ENCODE measurements at places on chromosomes 11 and 22.

DNA sequence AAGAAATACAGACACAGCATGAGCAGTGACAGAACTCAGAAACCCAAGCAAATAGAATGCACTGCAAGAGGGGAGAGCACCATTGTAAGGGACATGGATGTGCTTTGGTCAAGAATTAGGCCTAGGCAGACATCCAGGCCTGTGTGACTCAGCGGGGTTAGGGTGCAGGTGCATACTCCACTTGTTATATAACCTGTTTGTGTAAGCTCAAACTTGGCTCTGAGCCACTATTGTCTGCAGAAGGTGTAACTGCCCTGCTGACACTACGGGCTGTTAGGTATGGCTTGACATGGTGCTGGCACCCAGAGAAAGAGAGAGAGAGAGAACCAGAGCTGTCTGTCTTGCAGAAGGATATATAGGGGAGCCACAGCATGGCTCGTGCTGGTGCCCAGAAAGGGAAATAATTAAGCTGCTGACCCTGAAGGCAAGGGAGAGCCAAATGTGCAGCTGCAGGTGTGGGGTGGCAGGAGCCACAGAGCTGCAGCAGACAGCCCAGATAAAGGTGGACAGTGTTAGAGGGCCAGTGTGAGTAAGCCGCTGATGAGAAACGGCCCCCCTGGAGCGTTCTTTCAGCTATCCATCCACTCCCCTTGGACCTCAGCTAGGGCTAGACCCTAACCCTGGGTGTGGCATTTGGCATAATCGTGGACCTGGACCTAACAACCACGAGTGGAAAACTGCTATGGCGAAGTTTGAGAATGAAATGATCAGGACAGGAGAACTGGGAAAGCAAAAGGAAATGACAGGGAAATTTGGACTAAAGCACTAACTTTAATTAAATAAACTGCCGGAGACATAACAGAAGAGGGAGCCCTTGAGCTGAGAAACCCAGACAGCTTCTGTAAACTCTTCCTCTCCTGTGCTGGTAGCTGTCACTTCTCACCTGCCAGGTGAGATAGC lies 253.0 kb upstream of the CCDC179 start:
- DNase-seq, result no peak

DNA sequence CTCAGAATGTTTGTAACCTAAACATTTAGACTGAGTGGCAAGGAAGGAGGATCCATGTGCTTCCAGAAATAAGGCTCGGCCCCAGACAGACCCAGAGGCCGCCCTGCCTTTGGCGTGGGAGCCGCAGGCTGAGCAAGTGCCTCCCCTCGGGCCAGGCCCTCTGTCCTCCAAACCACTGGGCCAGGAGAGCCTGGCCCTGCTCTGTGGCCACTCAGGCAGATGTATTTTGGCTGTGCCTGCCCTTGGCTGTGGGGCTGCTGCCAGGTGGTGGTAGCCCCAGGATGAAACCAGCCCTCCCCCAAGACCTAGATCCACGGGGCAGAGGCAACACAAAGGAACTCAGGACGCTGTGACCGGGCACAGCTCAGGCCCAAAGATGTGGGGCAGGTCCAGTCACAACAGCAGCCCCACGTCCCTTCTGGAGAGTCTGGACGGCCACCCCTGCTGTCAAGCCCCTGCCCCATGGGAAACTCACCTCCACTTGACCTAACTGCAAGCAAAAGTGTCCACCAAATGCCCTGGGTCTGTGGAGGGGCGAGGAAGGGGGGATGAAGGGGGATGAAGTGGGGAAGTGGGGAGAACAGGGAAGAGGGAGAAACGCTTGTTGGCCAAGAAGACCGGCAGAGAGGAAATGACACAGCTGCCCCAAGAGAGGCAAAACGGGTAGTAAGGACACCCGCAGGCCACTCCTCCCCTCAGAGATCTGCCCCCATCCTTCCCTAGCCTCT lies 24.0 kb downstream of the PISD start:
- no peak for DNase-seq

DNA sequence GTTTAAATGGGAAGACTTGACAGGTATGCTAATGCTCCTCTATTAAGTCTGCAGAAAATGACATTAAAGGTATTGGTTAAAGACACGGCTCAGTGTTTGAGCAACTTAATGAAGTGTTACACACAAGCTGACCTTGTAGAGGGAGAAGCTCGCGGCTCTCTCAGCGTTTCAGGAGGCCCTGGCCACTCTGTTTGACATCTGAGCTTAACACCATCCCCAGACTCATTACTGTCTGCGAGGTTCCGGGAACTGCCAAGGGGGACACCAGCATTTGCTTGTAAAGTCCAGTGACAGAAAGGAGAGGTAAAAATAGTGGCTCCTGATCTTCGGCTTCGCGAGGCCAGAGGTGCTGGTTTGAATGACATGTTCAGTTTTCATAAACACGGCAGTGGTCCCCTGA lies 540.7 kb upstream of the CADM1 start:
- DNase-seq, result no peak

- no peak for DNase-seq
Observed at GRCh38 chr11:126163074-126163700, 48.3 kb downstream of the RPUSD4 start.

- DNase-seq, result no peak
Observed at GRCh38 chr11:76625472-76626186, 44.9 kb downstream of the LRRC32 start.

GRCh38 chr22:50713571-50714056 lies 24.4 kb upstream of the ACR start:
- no peak for DNase-seq

DNA sequence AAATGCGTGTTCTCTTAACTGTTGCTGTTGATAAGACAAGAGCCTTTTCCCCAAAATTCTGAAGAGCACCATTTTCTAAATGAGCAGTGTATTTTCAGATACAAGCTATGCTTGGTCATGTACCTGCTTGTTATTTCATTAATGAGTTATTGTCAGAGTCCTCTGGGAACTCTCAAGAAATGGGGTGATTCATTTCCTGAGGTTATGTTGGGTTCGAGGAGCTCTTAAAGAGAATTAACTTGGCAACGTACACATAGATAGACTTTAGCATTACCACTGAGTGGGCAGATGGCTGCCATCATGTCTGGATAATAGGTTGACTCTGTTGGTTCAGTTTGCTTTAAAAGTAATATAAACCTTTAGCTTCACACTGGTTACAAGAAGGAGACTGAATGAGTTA lies 87.9 kb upstream of the SORL1-AS1 start:
- no peak for DNase-seq

DNA sequence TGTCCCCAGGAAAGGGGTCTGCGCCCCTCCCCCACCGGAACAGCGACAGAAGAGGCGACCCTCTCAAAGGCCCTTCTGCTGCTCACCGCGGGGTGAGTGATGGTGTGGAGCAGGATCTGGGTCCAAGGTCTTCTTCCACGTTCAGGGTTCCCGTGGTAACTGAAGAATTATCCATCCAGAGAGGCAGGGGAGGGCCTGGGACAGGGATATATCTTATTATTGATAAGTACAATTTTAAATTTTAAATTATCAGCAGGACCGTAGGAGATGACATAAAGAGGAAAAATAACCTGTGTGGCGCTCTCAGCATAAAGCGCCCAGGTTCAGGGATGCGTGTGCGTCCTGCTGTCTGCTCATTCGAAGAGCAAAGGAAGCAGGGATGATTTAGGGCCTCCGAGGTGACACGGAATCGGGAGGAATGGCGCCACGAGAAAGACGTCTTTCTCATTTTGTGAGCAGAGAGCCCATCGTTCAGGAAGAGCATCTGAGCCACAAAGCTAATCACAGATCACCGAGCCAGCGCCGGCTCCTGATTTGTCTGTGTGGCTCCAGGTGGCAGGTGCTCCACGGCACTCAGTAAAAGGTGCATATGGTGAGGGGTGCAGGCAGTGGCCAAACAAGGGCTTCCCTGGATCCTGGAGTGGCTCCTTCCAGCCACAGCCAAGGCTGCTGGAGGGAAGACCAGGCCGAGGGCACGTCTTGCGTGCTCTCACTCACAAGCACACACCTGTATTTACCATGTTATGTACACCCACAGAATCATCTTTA lies 19.3 kb downstream of the KRTAP5-5 start:
- DNase-seq, result no peak

- no peak for DNase-seq
Observed at GRCh38 chr11:15346907-15347306, 232.2 kb downstream of the INSC start.

DNA sequence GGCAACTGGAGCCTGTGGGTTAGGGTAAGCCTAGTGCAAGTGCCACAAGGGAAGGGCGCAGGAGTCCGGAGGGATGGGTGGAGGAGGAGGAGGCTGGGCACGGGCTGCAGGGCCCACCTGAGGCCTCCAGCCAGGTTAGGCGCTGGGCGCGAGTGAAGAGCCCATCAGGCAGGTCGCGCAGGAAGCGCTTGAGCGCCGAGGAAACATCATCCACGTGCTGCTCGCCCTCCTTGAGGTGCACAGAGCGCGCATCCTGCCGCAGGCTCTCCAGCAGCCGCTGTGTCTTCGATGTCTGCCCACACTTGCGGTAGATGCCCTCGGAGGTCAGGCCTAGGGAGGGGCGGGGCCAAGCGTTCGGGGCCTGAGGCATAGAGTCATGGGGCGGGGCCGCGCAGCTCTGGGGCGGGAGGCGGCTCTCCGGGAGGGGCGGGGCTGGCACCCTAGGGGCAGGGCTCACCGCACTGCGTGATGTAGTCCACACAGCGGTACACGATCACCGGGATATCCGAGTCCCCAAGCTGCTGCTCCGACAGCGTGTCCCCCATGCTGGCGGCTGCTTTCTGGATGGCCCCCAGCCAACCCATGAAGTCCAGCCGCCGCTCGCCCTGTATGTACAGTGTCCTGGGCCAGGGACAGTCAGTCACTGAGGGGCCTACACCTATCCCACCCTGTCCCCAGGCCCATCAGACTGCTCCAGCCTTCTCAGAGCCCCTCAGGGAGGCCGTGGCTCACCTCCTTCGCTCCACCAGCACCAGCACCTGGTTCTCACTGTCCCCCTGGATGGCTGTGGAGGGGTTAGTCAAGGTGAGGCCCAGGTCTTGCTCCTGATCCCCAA lies 22.9 kb upstream of the PDE2A start:
- no peak for DNase-seq

DNA sequence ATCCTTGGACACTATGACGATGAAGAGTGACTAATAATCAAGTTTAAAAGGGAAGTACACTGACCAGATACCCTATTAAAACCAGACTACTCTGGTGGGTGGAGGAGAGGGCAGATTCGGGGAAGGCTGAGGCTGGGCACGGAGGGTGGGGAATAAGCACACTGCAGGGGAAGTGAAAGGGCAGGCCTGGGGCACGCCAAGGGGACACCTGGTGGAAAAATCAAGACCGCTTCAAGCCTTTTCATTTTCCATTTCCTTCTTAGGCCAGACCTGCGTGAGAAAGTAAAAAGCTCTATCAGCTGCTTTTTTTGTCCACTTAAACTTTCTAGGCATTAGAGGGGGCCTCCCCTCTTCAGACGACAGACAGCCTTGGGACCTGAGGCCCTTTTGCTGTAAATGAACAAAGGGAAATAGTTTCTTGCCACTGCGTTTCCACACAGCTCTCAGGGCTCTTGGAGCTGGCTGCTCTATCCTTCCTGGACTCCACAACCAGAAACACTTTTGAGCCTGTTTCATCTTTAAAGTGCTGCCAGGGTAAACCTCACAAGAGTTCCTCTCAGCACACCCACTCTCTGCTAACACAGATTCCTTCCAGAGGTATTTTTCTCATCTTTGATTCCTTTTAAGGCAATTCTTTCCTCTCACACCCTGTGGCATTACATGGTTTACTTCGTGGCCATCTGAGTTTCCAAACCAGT lies 25.0 kb upstream of the SERPIND1 start:
- no peak for DNase-seq

GRCh38 chr11:15624701-15625100 lies 510.0 kb downstream of the INSC start:
- DNase-seq, result no peak
